ENCODE measurements at places on chromosomes 1 and 21. TPM values are rescaled to one million over a fixed set of nuclear protein-coding genes. Genes with fewer than 3 reads are reported as not detected.

DNA sequence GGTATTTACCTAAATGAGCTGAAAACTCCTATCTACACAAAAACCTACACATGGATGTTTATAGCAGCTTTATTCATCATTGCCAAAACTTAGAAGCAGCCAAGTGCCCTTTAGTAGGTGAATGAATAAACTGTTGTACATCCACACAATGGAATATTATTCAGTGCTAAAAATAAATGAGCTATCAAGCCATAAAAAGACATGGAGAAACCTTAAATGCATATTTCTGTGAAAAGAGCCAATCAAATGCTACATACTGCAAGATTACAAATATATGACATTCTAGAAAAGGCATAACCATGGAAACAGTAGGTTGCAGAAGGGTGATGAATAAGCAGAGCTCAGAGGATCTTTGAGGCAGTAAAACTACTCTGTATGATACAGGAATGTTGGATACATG, 23.3 kb downstream of the ABCB10 start:
- DNase-seq = no peak

DNA sequence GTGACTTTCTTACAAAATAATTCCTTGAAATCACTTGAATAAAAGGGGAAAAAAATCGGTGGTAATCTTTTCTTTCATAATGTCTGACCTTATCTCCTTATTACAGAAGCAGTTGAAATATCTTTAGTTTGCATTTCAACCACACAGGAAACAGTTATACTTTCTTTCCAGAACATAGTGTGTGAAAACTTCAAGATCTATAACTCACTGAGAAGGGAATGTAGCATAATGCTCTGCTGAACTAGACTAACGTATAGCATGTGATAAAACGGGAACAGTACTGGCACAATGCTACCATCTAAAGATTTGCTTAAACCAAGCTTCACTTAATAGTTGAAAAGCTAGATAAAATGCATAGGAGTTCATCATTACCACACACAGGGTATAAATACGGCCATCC, 45.0 kb downstream of the VAV3 start:
- DNase-seq = no peak

DNA sequence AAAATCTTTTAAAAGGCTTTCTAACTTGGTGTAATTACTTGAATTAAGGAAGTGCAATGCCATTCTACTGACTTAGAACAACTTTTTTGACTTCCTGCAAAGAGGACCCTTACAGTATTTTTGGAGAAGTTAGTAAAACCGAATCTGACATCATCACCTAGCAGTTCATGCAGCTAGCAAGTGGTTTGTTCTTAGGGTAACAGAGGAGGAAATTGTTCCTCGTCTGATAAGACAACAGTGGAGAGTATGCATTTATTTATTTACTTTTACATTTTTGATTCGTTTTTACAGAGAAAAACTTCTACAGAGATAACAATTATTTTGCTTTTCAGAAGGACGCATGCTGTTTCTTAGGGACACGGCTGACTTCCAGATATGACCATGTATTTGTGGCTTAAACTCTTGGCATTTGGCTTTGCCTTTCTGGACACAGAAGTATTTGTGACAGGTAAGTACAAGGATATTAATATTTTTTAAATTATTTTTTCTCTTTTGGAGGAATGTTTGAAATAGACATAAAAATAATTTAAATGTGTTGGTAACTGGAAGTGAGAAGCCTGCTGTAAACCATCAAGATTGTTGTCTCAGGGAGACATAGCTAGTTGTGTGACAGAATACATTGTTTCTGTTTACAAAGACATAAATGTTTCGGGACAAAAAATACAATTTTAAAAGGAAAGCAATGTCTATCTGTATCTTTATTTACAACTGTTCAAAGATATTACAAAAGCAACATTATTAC, at the start of gene PTPRC:
TSS of gene PTPRC (plus strand) at position 147 of the 742 bp plus-strand sequence. CDS start at position 376, 229 bp downstream.
- peak; percentile 7 for DNase-seq

GRCh38 chr1:224923726-224924125, 5.7 kb upstream of the DNAH14 start:
- DNase-seq = no peak

DNA sequence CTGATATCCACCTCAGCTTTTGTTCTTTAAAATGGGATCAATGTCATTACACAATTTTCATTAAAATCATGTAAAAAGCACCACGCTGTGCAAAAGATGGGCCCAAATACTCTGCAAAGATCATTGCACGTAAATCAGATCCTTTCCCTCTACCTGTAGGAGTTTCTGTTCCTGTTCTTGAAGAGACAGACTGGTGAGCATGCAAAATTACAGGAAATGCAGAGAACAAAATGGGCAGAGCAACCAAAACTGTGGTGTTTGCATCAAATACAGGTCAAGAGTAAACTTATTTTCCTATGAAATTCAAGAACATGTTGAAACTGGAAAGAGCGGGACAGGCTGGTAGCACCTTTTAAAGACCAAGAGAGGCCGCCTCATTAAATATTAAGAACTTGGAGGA, 294.9 kb upstream of the ADGRL2 start:
- no peak for DNase-seq

GRCh38 chr1:234535763-234536515, 57.0 kb upstream of the TARBP1 start:
- peak; percentile 60 for DNase-seq

GRCh38 chr1:178540646-178541045, 27.7 kb downstream of the TEX35 start:
- DNase-seq = peak; percentile 20

DNA sequence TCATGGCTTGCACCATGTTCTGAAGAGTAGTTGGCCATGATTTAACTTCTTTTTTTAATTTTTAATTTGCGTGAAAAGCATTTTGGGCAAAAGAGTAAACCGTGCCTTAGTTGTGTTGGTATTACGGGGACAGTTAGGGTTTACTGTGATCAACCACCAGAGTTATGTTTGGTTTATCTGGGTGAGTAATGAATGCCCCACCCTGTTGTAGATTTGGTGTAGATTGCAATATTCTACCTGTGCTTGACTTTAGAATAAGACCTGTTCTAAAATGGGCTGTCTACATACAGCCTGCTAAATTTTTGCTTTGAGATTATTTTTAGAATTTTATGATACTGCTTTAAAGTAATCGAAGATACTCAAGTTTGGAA, 1.4 kb downstream of the USP25 start:
- no peak for DNase-seq

DNA sequence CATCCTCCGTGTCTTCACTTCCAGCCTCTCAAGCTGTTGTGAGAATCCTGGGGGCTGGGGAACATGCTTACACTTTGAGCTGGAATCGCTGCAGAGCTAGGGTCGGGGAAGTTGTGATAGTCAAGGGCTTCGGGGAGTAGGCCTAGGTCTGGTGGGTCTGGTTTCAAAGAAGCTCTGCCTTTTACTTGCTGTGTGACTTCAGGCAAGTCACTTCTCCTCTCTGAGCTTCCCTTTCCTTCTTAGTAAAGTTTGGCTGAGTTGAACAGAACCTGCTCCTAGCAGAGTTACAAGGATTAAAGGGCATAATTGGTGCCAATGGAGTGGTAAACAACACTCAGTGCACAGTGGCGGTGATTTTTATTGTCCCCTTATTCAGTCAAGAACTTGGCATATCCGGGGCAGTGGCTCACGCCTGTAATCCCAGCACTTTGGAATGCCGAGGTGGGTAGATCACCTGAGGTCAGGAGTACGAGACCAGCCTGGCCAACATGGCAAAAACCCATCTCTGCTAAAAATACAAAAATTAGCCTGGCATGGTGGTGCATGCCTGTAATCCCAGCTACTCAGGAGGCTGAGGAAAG, 25.7 kb downstream of the ARHGEF19 start:
- no peak for DNase-seq

DNA sequence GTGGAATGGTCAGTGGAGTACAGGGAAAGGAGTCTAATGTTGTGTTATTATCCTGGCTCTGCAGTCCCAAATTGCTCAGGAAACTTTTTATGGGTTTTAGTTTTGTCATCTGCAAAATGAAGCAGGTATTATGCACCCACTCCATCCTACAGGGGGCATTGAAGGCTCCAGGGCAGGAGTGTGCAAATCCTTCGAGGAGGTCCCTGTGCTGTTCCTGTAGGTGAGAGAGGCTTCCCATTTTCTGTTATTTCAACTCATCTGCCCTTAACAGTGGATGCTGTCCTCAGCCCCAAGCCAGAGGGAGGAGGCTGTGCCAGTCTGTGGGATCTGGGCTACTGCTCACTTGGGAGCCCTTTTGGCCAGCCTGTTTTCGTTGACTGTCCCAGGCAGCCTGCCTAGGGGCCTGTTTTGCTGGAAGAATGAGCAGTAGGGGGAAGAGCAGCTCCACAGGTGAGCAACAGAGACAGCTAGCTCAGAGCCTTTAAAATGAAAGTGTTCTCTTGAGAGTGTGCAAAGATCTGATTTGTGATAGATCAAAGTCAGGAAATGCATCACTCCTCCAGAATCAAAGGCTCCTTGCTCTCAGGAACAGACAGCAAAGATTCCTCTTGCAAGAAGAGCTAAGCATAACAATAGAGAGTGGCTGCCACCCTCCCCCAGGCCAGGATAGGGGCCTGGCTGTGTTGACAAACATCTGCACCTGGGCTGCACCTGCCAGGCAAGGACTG, 317.6 kb upstream of the PROX1 start:
- no peak for DNase-seq

GRCh38 chr1:20485527-20486456, at the start of gene CAMK2N1:
CAMK2N1 (minus strand) TSS chr1:20486210; CDS start chr1:20485379, 831 bp downstream.
- DNase-seq = peak; percentile 90

GRCh38 chr1:151193856-151194255, 3.9 kb upstream of the VPS72 start:
- DNase-seq = no peak

- DNase-seq = no peak
Observed at GRCh38 chr1:106268070-106268469, 788.4 kb upstream of the PRMT6 start.

GRCh38 chr1:193438771-193439170, 252.4 kb upstream of the B3GALT2 start:
- DNase-seq = no peak

DNA sequence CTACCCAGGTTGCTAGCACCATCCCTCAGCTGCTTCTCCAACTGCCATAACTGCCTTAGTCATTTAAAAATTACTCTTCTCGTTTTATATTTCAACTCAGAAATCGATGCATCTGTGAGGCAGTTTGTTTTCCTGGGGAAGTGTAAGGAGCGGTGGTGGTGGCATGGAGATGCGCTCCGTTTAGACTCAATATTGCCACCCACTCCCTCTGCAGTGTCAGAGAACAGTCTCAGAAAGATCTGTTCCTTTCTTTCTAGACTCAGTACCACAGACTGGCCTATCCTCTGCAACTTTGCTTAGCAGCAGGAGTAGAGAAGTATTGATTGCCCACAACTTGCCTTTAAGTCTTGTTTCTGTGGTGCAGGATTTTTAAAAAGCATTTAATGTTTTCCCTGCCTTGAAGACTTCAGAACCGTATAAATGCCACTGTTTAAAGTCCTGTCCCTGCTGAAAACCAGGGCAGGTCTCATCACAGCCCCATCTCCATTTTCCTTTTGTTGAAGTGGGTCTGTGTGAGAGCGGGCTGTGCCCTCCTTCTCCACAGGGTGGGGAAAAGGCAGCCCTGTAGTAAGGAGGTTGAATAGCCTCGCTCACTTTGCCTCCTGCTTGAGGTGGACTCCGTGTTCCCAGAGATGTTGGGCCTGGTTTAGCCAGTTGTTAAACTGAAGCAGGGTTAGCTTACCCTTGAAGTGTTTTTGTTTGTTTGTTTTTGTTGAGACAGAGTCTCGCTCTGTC, 105.2 kb downstream of the NFIA start:
- DNase-seq = no peak

GRCh38 chr1:24948079-24948827, 18.2 kb upstream of the RUNX3 start:
- no peak for DNase-seq

DNA sequence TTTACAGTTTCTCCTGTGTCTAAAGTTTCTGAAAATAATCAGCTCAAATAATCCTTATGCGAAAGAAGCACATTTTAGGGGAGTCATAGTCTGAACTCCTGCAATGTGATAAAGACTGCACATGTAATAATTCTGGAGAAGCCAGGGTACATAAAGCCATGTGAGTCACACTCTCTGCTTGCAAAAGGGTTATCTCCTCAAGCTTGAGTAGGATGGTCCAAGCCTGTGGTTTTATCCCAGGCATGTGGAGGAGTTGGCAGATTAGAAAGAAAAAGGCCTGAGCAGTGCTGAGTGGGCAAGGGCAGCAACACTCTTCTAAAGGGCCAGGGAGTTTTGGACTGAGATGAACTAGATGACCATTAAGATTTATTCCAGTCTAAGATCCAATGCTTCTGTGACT, 220.4 kb downstream of the RHOU start:
- peak; percentile 54 for DNase-seq

DNA sequence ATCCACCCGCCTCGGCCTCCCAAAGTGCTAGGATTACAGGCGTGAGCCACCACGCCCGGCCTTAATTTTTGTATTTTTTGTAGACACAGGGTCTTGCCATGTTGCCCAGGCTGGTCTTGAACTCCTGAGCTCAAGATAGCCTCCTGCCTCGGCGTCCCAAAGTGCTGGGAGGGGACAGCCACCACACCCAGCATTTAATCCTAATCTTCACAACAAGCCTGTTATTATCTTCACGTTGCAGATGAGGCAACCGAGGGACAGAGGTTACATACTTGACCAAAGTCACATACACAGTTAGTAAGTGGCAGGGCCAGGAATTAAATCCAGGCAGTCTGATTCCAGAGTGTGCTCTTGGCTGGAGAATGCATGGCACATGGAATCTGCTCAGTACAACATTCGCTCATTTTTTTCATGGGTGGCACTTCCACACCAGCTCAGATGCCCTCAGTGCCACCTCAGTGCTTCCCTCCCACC, 4.8 kb upstream of the GPR37L1 start:
- DNase-seq = peak; percentile 77

- no peak for DNase-seq
Observed at GRCh38 chr1:74215229-74215628, 17.2 kb downstream of the FPGT start.

GRCh38 chr21:41365377-41366107, 3.7 kb downstream of the MX2 start:
- no peak for DNase-seq

DNA sequence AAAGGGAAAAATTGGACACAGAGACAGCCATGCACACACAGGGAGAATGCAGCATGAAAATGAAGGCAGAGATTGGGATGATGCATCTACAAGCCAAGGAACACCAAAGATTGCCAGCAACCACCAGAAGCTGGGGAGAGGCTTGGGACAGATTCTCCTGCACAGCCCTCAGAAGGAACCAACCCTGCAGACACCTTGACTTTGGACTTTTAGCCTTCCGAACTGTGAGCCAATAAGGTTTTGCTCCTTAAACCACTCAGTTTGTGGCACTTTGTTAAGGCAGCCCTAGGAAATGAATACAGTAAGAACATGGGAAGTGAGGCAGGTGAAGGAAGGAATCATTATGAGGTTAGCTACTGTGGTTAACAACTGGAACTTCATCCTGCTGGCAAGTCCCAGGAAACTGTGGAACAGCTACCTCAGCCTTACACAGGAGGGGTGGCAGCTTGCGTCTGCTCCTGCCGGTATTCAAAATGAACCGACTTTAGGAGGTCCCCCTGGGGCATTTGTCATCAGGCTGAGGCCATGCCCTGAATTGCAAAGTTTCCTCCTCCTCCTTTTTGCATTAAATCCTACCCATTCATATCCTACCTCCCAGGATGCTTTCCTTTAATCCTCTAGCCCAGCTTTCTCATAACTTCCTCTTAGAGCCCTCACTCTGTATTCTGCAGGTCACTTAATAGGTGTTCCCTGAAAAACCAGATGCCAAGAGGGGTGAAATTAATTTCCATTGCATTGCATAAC, 15.4 kb downstream of the CD247 start:
- no peak for DNase-seq

The EXTL2 gene
- polyA plus RNA-seq = 24.3 TPM

The CRYAA gene
- polyA plus RNA-seq = not detected

The SPRR2A gene
- not detected for polyA plus RNA-seq

The AIRE gene
- 14.3 TPM for polyA plus RNA-seq

The CRABP2 gene
- polyA plus RNA-seq = 16.7 TPM

The BRWD1 gene
- polyA plus RNA-seq = 32.9 TPM

The ELAPOR1 gene
- 66.0 TPM for polyA plus RNA-seq

The TMEM39B gene
- 14.9 TPM for polyA plus RNA-seq

The HSD3B2 gene
- 0.72 TPM for polyA plus RNA-seq
